ENCODE measurements at places on chromosomes 1 and 21.

- ATAC-seq, result no peak
These were observed 652.9 kb upstream of the USP24 start for GRCh38 chr1:55868026-55868425.

- ATAC-seq, result no peak
These were observed 61.9 kb downstream of the ERG start for GRCh38 chr21:38436341-38436740.

- peak; percentile 80 for ATAC-seq
These were observed at the start of gene S100A12 for GRCh38 chr1:153375511-153375910. Gene S100A12 (minus strand): TSS chr1:153375621. CDS start chr1:153374592, 1,029 bp downstream.

DNA sequence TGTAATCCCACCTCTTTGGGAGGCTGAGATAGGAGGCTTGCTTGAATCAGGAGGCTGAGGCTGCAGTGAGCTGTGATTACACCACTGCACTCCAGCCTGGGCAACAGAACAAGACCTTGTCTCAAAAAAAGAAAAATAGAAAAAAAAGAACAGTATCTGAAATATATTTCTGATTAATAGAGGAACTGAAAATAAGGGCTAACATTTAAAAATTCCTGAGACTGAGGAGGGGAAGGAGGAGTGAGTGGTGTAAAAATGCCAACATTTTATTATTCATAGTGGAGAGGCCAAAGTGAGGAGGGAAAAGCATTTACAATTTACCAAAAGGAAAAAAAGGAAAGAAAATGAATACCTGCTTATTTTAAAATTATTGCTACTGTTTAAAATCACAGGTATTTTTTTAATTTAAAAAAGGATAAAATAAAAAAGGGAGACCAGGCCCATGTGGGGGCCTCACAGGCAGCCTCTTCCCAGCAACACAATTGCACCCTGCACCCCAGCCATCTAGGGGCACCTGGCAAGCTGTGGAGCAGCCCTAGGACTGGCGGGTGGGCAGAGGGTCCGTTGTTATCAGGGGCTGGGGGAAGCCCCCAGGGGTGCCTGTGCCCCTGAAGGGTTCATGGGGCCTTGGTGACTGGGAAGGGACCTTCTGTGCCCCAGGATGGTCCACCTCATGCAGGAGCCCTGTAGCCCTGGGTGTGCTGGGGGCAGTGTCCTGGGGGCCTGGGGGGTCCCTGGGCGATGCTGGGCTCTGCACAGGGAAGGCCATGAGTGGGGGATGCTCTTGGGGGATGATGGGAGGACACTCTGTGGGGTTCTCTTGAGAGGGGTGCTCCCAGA is 34.8 kb upstream of the ADARB1 start:
- no peak for ATAC-seq

GRCh38 chr21:42809577-42810475 is 69.5 kb downstream of the WDR4 start:
- peak; percentile 39 for ATAC-seq

DNA sequence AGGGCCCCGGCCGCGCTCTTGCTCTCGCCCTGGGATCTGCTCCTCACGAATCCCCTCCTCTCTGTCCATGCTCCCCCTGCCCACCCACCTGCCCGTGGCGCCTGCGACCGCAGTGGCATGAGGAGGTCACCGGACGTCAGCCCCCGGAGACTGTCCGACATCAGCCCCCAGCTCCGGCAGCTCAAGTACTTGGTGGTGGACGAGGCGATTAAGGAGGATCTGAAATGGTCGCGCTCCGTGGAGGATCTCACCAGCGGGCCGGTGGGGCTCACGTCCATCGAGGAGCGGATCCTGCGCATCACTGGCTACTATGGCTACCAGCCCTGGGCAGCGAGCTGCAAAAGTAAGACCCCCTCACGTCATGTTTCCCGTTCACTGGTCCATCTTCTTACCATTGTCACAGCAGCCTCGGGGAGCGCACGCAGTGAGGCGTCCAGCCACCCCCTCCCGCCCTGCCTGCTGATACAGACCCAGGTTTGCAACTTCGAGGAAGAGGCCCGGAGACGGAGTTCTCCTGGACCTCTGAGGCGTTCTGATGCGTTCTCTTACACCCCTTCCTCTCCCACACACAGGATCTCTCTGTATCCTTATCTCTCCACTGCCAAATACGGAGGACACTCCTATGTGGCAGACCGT is 1.1 kb downstream of the SLC35F3 start:
- ATAC-seq, result no peak

- no peak for ATAC-seq
These were observed 27.3 kb downstream of the STUM start for GRCh38 chr1:226575739-226576378.

- ATAC-seq, result no peak
These were observed 152.8 kb downstream of the TTLL7 start for GRCh38 chr1:83846138-83846537.

- no peak for ATAC-seq
These were observed 2.0 kb upstream of the ABCG1 start for GRCh38 chr21:42216726-42217572.

GRCh38 chr1:232664844-232665777 is 35.2 kb upstream of the SIPA1L2 start:
- no peak for ATAC-seq

DNA sequence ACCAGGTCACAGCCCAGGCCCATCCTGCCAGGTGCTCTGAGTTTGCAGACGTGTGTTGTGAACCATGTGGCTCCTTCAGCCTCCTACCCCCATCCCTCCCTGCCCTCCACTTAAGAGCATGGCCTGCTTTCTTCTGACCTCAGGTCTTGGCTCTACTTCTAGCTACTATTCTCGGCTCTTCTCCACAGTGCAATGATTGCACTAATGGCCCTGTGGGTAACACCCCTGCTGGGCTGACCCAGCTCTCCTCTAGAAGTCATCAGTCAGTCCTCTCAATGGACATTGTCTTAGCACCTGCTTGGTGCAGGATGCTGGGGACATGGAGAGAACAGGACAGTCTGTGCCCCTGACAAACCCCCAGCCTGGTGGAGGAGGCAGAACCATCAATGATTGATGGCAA is 22.2 kb upstream of the IFFO2 start:
- peak; percentile 23 for ATAC-seq

DNA sequence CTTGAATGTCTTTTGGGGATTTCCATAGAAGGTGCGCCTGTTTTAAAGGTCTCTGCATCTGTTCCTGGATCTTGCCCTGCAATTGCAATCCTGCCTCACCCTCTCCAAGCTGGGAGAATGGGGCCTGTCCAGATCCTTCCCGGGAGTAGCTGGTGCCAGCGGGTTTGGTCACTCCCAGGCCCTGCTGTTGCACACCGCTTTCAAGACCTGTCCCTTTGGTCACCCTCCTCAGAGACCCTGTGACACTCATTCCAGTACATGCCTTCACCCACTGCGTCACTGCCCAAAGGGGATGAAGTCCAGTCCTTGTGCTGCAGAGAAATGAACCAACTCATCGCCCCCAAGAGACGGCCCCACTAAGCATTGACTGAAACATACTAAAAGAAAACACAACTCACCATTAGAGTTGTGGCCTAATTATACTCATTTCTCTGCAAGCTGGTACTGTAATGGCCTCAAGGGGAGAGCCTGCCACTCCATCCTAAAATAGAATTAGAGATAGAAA is 1.9 kb upstream of the IRF2BP2 start:
- peak; percentile 1 for ATAC-seq

- ATAC-seq, result no peak
These were observed 43.8 kb upstream of the DMBX1 start for GRCh38 chr1:46445773-46446256.

DNA sequence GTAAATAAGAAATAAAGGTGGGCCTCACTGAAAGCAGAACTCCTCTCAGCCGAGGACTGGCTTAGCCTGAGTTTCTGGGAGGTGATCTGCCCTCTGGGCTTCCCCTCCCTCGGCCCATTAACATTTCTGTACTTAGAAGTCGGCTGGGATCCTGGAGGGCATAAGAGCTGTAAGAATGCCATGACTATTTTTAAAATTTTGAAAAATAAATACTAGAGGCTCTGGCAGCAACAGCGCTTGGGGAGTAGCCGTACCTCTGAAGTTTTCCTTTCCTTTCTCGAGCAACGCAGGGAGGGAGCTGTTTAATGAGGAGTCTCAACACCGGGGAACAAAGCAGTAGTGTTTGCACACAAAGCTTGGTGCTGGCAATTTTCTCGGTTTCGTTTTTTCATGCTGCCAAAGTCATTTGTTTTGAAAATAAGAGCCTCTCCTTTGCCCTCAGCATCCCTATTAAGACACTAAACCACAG is 498.7 kb downstream of the SMYD3 start:
- peak; percentile 54 for ATAC-seq

GRCh38 chr1:224559981-224560728 is 56.0 kb upstream of the CNIH3 start:
- no peak for ATAC-seq

GRCh38 chr1:165647970-165648369 is 16.9 kb downstream of the MGST3 start:
- no peak for ATAC-seq

DNA sequence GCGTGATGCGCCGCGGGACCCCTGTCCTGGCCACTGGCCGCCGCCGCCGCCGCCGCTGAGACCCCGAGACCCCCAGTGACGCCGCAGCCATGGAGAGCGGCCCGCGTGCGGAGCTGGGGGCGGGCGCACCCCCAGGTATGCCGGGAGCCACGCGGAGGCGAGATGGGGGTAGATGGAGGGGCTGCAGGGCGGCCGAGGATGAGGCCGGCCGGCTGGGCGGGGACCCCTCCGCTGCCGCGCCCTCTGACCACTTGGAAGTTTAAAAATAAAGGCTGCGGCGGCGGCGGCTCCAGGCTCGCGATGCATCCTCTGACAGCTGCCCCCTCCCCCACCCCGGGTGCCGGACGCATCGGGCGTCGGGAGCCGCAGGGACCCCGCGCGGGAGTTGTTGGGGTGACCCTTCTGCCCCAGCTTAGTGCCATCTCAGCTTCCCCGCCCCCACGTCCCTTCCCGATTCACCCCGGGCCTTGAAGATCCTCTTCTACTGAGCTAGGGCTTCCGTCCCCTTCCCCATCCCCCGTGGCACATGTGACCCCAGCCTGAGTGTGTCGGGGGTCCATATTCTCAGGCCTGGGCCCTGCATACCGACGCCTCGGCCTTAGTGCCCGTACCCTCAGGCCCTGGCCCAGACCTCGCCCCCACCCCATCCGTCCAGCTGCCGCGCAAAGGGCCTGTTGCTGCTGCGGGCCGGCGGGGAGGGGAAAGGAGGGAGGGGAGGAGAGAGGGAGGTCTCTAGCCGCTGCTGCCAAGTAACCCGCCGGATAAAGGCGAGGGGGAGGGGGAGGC is 562 bp downstream of the MAP7D1 start:
- ATAC-seq, result peak; percentile 4

DNA sequence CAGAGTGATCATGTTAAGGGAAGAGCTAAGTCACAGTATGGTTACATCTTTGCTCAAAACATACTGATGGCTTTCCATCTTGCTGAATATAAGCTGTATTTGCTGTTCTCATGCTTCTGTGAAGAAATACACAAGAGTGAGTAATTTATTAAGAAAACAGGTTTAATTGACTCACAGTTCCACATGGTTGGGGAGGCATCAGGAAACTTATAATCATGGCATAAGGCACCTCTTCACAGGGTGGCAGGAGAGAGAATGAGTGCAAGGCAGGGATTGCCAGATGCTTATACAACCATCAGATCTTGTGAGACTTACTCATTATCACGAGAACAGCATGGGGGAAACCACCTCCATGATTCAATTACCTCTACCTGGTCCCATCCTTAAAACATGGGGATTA is 24.4 kb upstream of the RGS5 start:
- peak; percentile 38 for ATAC-seq

GRCh38 chr21:18006691-18007090 is 187.5 kb upstream of the C21orf91 start:
- no peak for ATAC-seq

DNA sequence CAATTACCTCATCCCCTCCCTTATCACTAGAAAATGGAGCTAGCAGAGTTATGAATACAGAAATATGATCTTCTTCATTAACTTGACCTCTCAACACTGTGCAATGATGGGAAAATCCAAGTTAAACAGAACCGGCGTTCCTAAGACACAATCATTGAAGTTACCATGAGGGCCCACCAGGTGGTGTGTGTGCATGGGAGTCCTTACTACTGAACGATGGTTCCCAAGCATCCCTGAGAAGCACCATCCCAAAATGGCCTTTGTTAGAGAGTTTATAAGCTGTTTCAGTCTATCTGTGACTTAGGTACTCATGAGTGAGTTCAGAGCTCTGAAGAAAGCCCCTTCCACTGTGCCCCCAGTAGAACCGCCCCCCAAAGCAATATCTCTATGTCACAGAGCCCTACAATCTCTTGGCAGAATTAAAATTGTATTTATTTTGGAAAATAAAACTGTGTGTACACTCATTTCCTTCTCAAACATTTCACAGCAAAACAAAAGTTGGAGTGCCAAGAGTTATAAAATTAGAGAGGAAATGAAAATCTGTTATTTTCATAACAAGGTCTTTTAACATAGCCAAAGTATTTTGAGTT is 56.8 kb downstream of the PLD5 start:
- peak; percentile 64 for ATAC-seq

- no peak for ATAC-seq
These were observed 9.0 kb downstream of the TRAPPC10 start for GRCh38 chr21:44021064-44021463.

DNA sequence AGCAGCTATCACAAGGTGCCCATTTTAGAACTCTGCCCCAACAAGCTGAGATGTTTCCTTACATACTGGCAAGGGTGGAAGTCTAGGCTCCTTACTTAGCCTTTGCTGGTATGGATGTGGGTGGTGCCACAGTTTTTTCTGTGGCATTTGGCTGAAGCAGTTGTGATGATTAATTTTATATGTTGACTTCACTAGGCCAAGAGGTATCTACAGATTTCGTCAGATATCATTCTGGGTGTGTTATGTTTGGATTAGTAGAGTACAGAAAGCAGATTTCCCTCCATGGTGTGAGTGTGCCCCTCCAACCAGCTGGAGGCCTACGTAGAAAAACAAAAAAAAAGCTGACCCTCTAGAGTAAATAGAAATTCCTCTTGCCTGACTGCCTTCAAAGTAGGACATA is 317.0 kb downstream of the BARHL2 start:
- ATAC-seq, result peak; percentile 45

GRCh38 chr1:48794816-48795215 is 18.1 kb upstream of the BEND5 start:
- ATAC-seq, result no peak

DNA sequence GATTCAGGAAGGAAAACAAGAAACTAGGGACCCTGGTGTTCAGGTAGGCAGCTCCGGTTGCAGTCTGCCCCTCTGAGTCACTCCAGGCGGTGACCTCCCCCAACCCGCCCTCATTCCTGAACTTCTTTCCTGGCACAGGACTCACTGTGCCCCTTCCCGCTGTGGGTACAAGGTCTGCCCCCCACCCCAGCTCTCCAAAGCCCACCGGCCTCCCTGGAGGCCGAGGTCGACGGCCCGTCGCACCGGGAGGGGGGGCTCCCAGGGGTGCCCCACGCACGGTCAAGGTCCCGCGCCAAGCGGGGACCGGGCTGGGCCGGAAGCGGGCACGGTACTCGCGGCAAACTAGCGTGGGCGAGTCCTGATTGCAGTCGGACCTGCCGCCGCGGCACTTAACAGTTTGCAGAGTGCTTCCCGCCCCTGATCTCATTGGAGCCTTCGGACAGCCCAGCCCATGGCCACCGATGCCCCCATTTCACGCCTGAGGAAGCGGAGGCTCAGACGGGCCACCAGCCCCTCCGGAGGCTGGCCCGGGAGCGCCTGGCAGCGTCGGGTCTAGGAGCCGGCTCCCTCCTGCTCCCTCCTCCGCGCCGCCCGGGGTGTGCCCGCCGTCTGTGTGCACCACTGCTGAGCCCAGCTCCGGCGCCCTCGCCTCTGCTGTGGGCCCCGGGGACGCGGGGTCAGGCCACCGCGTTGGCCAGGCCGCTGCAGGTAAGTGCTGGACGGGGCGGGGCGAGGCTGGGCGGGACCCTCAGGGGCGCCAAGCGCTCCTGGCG is at the start of gene GJB3:
TSS of gene GJB3 (plus strand) at position 144 of the 773 bp plus-strand sequence. CDS start 3,549 bp downstream, outside the sequence.
- peak; percentile 49 for ATAC-seq

- no peak for ATAC-seq
These were observed 108.0 kb downstream of the PBX1 start for GRCh38 chr1:164667001-164667400.

All from esophagus mucosa (tissue), 1 donor.